ENCODE measurements at places on chromosomes 7 and 10.
A peak's percentile ranks its signal among the peaks of the same experiment; 100 is the strongest.

GRCh38 chr10:83127942-83128575, 1011.2 kb upstream of the GHITM start:
- DNase-seq: no peak

GRCh38 chr10:123027861-123028260, 19.1 kb downstream of the ACADSB start:
- no peak for DNase-seq

DNA sequence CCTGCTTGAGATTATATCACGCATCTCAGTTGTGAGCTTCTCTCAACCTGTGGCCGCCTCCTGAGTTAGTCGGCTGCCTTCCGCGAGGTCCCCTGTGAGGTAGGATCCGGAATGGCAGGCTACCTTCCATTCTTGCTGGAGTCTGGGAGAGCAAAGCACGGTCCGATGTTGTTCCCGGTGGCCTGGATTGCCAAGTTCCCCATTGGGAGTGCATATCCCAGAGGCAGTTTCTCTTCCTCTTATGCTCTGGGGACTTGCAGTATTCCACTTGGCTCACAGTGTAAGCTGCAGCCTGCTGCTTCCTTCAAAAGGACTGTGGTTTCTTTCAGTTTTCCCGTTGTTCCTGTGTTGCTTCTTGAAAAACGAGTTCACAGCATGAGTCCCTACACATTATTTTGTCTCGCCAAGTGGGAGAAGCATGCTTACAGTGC, 225.4 kb upstream of the ZWINT start:
- no peak for DNase-seq

DNA sequence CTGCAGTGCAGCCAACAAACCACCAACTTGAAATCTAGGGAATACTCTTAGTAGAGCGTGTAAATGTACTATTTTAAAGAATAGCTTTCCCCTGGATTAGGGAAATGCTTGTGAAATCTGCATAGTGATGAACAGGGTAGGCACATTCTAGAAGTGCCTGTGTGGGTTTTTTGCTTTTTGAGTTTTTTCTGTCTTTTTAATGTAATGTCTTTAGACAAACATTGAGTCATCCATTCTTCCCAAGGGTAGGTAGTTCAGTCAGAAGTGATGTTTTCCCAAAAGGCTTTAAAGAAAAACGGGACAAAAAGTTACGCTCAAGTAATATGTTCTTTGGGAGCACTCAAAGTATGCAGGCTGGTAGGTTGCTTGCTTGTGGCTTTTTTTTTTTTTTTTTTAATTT, 130.0 kb downstream of the AUTS2 start:
- no peak for DNase-seq

DNA sequence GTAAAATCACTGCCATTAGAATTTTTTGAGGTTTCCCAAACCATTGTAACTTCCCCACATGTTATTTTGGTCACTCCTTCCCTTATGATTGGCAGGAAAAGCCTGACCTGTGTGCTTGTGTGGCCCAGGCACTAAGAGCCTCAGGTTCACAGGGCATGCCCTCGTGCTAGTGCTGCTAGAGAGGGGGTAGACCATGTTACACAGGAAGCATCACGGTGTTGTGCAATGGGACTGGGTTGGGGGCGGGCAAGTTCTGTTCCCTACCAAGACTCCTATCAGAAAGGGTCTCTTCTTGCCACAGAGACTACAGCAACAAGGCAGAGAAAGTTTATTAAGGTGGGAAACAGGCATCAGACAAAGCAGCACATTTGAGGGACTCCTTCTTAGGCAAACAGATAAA, 32.2 kb downstream of the LSM5 start:
- no peak for DNase-seq

DNA sequence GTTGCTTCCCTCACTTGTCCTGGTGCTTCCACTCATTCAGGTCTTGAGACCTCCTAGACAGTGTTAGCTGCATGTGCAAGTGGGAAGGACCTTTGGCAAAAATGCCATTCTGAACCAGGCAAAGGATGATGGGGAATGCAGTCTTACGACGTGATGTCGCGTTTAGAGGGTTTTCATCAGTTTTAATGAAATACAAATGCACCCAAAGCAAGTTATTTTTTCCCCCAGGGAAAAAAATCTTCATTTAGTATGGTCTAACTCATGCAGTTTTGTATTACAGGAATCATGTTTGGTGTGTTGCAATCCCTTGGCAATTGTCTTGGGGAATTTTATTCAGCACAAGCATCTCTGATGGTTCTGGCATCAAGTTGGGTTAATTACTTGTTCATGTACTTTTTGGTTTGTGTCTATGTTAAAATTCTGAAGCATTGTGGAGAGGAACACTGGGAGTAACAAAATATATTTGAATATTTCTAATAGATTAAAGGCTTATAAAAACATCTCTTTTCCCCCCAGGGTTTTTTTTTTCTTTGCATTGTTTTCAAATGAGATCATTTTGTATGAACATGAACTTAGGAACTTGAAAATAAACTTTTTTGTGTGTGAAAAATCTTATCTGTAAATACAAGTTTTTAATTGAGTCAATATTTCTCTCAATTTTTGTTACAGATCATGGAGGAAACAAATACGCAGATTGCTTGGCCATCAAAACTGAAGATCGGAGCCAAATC, 188.9 kb downstream of the BICC1 start:
- no peak for DNase-seq

DNA sequence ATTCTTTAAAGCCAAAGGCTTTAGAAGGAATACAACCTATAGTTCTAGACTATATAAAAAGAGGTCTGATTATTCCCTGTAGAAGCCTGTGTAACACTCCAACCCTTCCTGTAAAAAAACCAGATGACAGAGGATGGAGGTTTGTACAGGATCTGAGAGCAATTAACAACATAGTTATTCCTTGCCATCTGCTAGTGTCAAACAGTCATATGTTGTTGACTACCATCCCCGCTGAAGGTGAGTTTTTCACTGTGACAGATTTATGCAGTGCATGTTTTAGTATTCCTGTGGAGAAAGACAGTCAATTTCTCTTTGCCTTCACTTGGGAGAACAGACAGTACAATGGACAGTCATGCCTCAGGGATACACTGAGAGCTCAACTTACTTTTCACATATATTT, 19.0 kb upstream of the SLC26A4 start:
- no peak for DNase-seq

DNA sequence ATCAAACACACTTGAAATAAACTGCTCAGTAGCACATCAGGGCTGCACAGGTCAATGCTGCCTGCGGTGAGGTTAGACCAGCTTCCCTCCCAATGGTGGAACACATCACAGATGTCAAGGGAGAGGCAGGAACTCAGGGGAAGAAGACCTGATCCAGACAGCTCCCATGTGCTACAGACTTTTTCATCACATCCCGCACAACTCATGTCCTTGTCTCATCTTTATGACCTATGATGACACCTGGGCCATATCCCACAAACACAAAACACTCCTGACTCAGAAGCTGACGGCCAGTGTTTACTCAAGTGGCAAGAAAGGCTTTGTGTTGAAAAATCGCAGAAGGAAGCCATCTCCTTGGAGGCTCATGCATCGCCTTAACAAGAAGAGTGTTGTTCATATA, 91.6 kb downstream of the HTR5A start:
- DNase-seq: no peak

- DNase-seq: no peak
Measured at GRCh38 chr7:76231583-76231982, 29.9 kb downstream of the SRRM3 start.

DNA sequence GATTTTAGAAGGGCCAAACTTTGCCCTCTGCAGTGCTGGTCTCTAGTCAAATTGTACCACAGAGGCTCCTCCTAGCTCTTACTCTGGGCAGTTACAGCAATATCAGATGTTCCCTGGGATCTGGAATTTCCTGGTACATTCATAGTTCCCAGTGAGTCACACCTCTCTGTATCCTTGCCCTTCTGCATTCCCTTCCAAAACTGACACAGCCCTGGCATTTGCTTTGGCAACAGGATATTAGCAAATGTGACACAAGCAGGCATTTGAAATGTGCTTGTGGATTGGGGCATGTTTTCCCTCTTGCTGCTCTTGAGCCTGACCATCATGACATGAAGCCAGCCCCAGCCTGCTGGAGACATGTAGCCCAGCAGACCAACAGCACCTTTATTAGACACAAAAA, 284.7 kb upstream of the AKR1E2 start:
- no peak for DNase-seq

GRCh38 chr7:100469227-100470044, 5.4 kb upstream of the SPACDR start:
- DNase-seq: peak; percentile 64

- DNase-seq: no peak
Measured at GRCh38 chr10:121110369-121110768, 259.2 kb downstream of the WDR11 start.

DNA sequence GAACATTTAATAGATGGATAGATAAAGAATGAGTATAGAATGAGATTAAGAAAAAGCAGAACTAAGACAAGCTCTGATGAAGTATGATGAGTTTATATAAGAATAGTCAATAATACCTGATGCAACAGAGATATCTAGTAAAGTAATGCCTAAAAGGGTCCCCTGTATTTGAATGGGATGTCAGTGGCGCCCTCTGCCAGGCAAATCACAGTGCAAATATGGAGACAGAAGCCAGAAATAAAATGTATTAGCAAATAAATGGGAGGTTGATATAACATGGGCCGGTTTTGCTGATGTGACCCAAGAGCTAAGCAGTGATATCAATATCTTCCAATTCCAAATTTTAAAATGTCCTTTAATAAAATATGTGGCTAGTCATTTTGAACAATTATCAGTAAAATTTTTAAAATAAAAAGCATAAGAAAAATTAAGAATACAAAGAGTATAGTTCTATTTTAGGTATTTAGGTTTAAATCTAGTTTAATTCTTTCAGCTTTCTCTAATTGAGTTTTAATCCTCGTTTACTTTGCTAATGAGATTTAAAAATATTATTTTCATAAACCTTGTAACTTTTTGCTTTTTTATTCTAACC, 62.6 kb downstream of the ADK start:
- no peak for DNase-seq

DNA sequence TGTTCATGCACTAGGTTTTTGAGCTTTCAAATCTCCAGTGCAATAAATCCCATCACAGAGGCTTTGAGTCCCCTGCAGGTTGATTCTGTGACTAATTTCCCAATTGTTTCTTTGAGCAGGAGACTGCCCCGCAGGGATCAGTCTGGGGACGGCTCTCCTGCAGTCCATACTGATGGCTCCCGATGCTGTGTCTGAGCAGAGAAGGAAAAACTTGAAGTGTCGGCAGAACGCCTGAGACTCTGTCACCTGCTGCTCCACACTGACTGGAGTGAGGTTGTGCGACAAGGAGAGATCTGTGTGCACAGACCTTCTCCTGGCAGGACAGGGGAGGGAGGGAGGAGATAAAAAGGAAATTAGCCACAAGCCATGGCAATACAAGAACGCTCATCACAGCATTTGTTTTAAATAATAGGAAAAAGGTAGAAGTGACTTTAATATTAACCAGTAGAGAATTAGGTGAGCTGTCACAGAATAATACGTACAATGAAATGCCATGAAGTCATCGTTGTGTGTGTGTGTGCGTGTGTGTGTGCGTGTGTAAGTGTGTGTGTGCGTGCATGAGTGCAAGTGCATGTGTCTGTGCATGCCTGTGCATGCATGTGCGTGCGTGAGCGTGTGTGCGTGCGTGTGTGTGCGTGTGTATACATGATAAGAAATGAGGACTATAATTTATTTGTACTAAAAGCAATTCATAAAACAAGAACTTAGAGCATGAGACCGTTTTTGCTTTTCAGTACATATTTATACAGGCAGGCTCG, 38.2 kb downstream of the HTR5A start:
- DNase-seq: no peak

DNA sequence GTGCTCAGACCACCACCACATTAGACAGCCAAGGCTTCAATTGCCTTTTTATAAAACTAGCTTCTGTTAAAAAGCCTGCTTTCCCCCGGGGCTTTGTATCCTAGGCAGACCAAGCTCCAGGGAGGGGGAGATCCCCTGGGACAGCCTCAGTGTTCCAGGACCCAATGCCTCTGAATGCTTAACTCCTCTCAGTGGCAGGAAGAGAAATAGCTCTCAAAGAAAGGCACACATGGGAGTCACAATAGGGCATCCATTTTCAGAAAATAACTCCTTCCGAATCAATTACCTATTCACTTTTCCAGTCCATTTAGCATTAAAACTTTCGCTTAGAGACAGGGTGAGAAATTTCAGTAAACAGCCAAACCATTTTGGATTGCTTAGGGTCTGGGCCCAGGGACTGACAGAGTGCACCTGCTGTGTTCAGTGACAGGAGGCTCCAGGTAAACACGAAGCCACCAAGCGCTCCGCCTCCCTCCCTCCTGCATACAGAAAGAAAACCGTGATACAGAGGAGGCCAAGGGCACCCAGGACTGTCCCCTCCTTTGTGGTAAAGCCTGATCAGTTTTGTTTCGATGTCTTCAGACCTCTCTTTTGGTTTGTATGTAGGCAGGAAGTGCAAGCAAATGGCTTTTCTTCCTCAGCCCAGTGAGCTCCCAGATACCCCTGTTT, 599.7 kb downstream of the KCNMA1 start:
- no peak for DNase-seq

DNA sequence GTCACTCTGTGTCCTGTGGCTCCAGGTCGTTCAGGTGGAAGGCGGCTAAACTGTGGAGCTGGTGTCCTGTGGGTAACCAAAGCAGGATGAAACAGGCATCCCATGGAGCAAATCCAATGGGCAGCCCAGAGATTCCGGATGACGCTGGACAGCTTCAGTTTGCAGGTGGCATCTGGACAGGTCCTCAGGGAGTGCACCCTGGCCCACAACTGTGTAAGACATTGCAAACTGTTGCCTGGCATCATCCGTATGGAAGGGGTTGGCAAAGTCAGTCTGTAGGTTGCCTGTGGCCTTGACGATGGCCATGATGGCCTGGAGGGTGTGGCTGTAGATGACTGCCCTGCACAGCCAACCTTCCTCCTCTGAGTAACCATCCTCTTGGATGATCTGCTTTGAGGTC, 35.5 kb downstream of the RPS24 start:
- DNase-seq: no peak

GRCh38 chr10:132192991-132193665, 6.4 kb downstream of the DPYSL4 start:
- DNase-seq: no peak

DNA sequence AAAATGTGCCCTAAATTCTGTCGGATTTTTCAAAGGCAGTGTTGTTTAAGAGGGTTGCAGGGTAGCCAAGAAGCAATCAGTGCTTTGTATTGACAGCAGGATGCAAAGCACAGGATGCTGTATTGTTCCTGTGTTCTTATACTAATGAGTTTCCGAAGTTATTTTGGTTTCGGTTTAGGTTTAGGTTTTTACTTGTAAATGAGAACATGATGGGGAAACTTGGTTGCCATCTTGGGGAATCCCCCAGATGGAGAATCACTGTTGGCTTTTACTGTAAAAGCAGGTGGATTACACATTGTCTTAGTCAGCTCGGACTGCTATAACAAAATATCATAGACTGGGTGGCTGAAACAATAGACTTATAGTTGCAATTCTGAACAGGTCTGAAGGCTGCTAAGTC, 72.1 kb downstream of the INHBA start:
- peak; percentile 7 for DNase-seq

DNA sequence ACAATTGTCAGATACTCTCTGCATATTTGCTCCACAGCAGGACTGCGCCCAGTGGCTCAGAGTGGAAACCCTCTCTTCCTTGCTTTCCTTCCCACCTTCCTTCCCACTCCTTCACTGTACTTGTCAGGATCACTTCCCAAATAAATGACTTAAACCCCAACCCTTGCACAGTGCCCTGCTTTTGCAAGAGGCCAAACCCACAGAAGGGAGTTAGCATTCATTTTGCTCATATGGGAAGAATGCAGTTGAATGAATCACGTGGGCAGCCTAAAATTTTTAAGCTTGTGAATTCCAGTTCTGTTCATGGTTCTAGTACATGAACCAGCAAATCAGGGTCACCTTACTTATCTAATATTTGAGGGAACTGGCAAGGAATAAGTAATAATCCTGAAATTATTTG, 47.7 kb upstream of the SFMBT2 start:
- DNase-seq: no peak

- no peak for DNase-seq
Measured at GRCh38 chr10:84406561-84406960, 78.2 kb downstream of the CCSER2 start.

Measured in activated T-helper 1 cell treated with anti-CD3 and anti-CD28 coated beads, Interleukin-12 subunit alpha, Interleukin-12 subunit beta, Interleukin-2, Interleukin-4 antibody, amounts not matched to agents 30 ng/mL and 10 ng/mL and 1 ng/mL, durations not matched to agents 14 hours and 24 hours and 36 hours (primary cell).